ENCODE measurements at places on chromosomes 3 and 15. TPM values are rescaled to one million over a fixed set of nuclear protein-coding genes. Genes with fewer than 3 reads are reported as not detected.

The GOLGA6L10 gene
- total RNA-seq, result 0.40 TPM

The CEP70 gene
- total RNA-seq, result 13.3 TPM

The CLDN18 gene
- not detected for total RNA-seq

The FBXL22 gene
- total RNA-seq, result 0.13 TPM

The ARL8B gene
- total RNA-seq, result 86.4 TPM

The SLC7A14 gene
- total RNA-seq, result 2.4 TPM

The SAXO2 gene
- total RNA-seq, result 0.40 TPM
